ENCODE measurements at places on chromosomes 13 and 19. TPM values are rescaled to one million over a fixed set of nuclear protein-coding genes. Genes with fewer than 3 reads are reported as not detected.

The PCDH9 gene
- total RNA-seq: 10.4 TPM

- no peak for DNase-seq
Observed at GRCh38 chr13:32136716-32137115, 105.1 kb downstream of the FRY start.

The RPL18 gene
- total RNA-seq: 1,046 TPM

The SIX5 gene
- total RNA-seq: 24.8 TPM

The LYPD3 gene
- 0.22 TPM for total RNA-seq

The LHB gene
- not detected for total RNA-seq

The MAMSTR gene
- 0.55 TPM for total RNA-seq

GRCh38 chr13:102587916-102588315 lies 8.9 kb upstream of the TPP2 start:
- no peak for DNase-seq

- DNase-seq: no peak
Observed at GRCh38 chr13:49563516-49563915, 21.8 kb downstream of the RCBTB1 start.

Measured in astrocyte (in vitro differentiated cells and primary cell).